ENCODE measurements at places on chromosomes 2 and 18. TPM values are rescaled to one million over a fixed set of nuclear protein-coding genes. Genes with fewer than 3 reads are reported as not detected.

GRCh38 chr18:49321797-49322461, 138.5 kb downstream of the DYM start:
- peak; percentile 46 for DNase-seq

- DNase-seq, result no peak
Observed at GRCh38 chr2:182895169-182895568, 28.7 kb upstream of the FRZB start.

GRCh38 chr18:26159353-26159752, 25.7 kb downstream of the PSMA8 start:
- no peak for DNase-seq

GRCh38 chr2:238948765-238949641, 101.1 kb downstream of the TWIST2 start:
- DNase-seq, result peak; percentile 81

DNA sequence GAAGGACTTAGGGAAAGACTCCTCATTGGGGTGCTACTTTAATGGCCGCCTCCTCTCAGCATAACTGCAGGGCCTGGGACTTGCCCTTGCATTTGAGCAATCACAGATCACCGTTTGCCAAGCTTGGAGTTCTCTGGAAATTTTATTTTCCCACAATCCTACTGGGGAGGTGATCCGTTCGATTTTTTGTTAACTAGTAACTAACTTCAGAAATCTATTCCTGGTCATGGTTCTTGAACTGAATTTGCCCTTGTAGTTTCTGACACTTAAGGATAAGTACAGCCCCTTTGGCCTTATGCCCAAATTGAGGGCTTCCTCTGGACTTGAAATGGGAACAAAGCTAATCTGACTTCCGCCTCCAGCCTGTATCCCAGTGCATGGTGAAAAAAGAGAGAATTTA, 60.5 kb upstream of the ST3GAL5 start:
- DNase-seq, result no peak

GRCh38 chr2:52238782-52239181, 1206.8 kb upstream of the NRXN1 start:
- no peak for DNase-seq

NT5DC4 gene
- not detected for total RNA-seq

CD8B2 gene
- not detected for total RNA-seq

C2orf72 gene
- not detected for total RNA-seq

FLACC1 gene
- 0.51 TPM for total RNA-seq

DNA sequence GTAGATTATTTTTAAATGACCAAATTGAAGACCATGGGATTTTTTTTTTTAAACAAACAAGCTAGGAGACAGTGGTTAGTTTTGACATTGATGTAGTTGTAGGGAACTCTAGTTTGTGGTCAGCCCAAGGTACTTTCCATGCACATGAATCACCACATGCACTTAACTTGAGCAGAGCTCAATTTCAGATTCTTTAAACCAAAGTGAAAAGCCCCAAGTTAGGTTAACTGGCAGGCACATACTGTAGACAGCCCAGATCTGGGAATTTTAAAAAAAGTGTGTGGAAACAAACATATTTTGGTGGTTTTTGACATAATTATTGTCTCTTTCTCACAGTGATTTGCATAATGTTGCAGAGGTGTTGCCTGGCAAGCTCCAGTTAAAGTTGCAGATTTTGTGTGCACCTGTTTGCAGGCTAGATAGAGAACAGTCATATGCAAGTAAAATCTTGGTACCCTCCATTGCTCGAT, 88.4 kb downstream of the BCL2L11 start:
- DNase-seq, result peak; percentile 23
